HEK293T (cell line): ENCODE measurements at places on chromosomes 11 and 22.

- no peak for DNase-seq
Measured at GRCh38 chr22:23200898-23201297, 20.6 kb downstream of the BCR start.

DNA sequence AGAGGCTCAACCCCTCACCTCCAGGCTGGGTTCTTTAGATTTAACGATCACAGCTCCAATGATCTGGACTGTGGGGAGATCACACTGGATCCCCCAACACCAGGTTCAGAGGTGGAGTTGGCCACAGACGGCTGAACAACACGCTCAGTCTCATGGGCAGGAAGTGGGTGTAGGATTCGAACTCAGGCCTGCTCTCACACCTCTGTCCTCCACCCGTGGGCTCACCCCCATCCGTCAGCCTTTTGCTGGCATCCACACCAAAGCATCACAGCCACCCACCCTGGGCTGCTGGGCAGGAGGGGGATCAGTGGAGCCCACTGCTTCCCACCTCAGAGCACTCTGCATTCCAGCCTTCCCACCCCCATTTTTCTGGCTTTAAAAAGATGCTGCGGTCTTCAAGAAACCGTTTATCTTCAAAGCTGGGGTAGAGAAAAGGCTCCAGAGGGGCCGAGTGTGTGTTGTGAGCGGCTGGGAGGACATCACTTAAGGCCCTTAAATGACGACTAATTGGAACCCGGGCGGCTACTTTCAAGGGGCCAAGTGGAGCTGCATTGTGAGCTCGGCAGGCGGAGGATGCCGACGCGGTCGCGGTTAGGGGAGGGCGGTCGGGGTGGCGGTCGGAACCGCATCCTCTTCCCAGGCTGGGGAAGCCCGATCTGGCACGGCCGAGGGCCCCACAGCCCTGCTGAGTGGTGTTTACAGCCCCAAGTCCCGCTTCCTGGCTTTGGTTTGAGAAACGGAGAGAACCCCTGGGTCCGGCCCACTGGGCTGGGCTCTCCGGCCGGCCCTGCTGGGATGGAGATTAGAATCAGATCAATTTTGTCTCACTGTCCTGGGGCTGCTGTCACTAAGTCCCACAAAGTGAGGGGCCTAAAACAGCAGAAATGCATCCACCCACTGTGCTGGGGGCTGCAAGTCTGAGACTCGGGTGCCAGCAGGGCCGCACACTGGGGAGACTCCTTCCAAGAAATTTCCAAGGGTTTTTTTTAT, 15.9 kb upstream of the FGF3 start:
- DNase-seq = no peak

GRCh38 chr11:103618528-103618927, 417.9 kb upstream of the DDI1 start:
- DNase-seq = no peak

DNA sequence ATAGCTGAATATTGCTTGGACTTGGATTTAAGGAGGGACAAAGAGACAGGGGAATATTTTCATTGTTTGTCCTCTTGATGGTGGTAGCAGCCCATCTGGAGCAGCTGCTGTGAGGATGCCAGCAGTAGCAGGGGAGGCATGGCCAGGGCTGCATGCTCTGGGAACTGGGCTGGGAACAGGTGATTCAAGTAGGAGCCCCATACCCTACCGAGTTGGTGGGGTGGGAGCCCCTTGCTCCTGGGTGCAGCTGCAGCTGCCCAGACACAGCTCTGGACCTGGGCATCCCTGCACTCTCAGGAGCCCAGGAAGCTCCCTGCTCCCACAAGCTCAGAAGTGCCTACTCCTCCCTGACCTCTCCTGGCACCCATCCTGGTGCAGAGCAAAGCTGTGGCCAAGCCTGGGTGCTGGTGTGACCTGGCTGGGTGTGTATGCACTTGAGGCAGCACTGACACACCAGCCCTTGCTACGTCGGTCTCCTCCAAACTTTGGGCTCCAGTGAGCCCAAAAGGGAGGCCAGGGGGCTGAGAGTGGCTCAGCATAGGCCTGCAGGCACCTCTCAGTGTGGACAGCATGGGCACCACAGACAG, 341.8 kb upstream of the CCDC179 start:
- no peak for DNase-seq

- no peak for DNase-seq
Measured at GRCh38 chr11:30172883-30173311, 57.9 kb upstream of the FSHB start.

DNA sequence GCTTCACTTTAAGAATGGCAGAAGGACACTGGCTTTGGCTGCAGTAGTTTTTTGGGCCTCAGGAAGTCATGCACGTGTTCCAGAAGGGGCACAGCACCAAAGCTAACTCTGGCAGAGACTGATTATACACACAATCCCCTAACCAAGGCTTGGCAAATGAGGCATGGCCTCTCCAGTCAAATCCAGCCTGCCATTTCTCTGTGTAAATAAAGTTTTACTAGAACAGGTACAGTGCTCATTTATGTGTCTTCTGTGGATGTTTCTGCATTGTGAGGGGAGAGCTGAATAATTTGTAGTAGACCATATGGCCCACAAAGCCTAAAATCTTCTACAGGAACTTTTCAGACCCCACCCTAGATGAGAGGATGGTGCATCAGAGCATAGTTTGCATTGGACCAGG, 46.4 kb upstream of the MN1 start:
- no peak for DNase-seq

GRCh38 chr22:26273011-26273675, 103.9 kb downstream of the SEZ6L start:
- no peak for DNase-seq
